AG04450 (cell line): ENCODE measurements at places on chromosomes 5 and 9. TPM values are rescaled to one million over a fixed set of nuclear protein-coding genes. Genes with fewer than 3 reads are reported as not detected.

GRCh38 chr5:113427871-113428574 lies 6.8 kb downstream of the TSSK1B start:
- DNase-seq, result no peak

- no peak for DNase-seq
Observed at GRCh38 chr9:82105729-82106128, 117.2 kb downstream of the SPATA31D1 start.

- DNase-seq, result no peak
Observed at GRCh38 chr9:75051285-75051684, 23.2 kb upstream of the CARNMT1 start.

The SLC6A3 gene
- polyA plus RNA-seq, result not detected in 2 replicates

The ZNF462 gene
- polyA plus RNA-seq, result 7.5 and 11.9 TPM in 2 replicates

The PCDHB6 gene
- 0.21 TPM in 2 replicates for polyA plus RNA-seq

The RECK gene
- 103 and 112 TPM in 2 replicates for polyA plus RNA-seq

DNA sequence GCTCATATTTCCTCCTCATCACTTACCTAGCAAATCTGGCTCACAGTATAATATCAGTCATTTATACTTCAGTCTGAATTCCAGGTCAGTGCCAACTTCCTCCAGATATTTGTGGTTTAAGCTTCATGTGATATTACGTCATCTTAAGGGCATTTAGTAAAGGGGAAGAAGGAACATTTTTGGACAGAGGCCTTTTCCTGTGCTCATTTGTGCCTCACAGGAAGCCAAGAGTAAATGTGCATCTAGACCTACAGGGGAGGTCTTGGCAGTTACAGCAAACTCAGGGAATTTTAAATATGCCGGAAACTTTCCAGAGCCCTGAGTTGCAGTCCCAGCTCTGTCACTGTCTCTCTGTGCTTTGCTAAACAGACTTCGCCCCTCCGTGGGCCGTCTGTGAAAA lies 12.3 kb upstream of the KCNIP1 start:
- peak; percentile 66 for DNase-seq

DNA sequence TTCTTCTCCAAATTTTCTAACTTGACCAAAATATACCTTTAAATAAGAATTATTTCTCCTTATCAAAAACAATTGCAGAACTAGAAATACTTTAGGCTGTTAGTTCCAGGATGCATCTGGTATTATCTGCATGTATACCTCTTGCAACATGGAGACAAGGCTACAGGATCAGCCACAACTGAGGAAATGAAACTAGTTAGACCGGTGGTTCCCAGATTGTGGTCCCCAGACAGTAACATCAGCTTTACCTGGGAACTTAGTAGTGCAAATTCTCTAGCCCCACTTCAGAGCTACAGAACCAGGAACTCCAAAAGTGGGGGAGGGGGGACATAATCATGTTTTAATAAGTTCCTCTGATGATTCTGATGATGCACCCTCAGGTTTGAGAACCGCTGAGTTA lies 61.6 kb upstream of the C9orf72 start:
- DNase-seq, result no peak

DNA sequence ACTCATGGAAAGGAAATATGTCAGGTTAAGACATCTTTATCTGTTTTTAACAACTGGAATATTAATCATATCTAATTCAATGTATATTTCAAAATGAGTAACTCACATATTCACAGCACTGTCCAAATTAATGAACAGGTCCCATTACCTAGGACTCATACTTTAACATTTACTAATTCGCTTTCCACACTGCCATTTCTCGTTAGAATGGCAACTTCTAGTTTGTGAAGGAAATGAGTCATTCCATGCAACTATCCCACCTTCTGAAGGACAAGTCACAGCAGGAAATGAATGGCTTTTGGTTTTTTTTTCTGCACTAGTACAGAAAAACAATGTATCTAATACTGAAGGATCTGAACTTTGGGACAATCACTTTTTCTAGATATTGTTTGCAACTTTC lies 24.6 kb upstream of the IFNK start:
- no peak for DNase-seq

DNA sequence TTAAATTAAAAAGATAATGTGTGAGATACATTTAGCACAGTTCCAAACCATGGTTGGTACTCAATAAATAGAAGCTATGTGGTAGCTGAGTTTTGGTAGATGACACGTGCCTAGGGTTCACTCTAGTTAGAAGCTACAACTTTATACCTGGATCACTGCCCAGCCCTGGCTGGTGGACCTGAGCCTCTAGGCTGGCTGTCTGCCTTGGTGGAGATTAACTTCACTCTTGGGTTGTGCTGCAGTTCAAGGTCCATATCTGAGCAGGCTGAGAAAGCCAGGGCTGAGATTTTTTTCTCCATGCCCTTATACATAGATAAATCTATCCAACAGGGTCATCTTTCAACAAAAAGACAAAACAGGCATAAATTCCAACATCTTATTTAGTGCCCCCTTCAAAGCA lies 44.6 kb upstream of the SPDL1 start:
- DNase-seq, result no peak
